ENCODE measurements at places on chromosomes 2 and 18.

DNA sequence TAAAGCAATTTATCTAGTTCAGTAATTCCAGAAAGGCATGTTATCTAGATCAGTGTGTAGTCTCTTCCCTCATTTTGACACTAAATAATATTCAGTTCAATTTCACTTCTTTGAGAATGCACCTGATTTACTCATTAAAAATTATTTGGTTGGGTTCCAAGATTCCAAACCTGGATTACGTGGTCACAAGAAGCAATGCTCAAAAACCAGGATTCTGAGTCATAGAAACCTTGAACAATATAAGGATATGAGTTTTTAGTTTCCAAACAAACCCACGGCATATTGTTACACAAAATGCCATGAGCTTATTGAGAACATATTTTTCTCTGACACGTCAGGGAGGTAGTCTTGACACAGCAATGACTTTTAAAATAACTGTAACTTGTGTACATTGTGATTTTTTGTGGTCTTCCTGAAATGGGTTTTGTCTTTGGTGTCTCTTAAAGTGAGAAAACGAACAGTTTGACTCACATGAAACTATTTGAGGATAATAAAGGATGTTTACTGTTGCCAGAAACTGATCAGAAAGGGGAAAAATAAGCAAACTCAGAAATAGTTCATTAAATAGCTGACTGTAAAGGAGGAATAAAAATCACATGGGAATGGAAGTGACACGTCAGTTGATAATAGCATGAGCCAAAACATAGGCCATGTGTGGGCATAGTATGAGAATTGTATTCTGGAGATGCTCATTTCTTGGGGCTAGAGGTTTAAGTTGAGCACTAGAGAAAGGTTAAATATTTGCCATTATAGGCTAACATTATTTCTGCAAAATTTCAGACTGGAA lies 617.7 kb upstream of the CDH2 start:
- DNase-seq = peak; percentile 32

- DNase-seq = peak; percentile 67
Measured at GRCh38 chr2:40401896-40402295, 50.0 kb downstream of the SLC8A1 start.

DNA sequence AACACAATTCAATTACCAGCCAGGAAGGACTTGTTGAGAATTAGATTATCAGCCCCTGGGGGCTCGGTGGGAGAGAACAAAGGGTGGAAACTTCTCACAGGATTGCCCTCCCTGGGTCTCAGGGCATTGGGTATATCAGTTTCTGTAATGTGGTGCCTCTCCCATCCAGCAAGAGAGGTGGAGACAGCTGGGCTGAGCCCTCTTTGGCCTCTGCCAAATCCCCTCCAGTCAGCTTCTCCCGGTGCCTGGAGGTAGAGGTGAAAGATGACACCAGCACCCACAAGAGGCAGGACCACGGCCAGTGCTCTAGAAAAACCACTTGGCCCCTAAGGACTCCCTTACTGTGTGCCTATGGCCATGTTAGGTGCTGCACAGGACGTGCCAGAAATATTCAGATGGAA lies 179.7 kb downstream of the HAUS1 start:
- DNase-seq = no peak

DNA sequence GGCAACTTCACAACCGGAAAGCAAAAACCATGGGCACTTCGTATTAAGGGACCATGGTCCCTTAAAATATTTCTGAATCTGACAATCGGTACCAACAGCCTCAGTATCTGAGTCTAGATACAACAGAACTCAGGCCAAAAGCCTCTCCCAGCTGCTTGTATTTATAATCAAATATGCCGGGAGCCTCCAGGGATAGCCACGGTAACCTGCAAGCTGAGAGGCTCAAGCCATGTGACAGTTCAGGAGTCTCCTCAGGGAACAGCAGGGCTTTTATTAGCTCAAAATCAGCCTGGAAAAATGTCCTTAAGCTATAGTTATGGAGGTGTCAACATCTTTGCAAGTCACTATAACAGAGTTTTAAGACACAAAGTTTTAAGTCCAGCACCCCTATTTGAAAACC lies 352.8 kb upstream of the GYPC start:
- no peak for DNase-seq

- DNase-seq = peak; percentile 35
Measured at GRCh38 chr2:210617732-210618330, 61.4 kb downstream of the CPS1 start.

Data from H4 (cell line).